NCI-H345 (cell line): ENCODE measurements at places on chromosomes 3 and 15.

DNA sequence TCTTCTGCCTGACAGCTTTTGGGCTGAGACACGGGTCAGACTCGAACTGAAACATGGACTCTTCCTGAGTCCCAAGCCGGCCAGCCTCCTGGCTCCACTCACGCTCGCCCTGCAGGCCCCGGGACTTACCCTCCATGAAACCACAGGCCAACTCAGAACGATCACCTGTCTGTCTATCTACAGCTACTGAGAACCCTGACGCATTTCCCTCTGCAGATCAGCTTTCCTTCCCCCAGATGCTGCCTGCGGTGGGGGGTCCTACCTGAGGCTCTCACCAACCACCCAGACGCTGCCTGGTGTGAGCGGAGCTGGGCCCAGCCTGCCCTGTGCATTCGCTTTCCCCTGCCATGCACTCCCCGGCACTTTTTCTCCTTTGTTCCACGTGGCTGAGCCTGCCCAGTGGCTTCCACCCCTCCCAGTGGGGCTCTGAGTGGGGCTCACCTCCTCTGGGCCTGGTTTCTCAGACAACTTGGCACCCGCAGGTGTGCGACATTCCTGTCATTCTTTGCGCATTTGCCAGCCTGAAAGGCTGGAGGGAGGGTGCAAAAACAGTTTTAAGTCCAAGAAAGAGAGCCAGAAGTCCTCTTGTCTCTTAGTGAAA lies 60.2 kb downstream of the PLXNA1 start:
- no peak for DNase-seq

- no peak for DNase-seq
These were observed 82.8 kb downstream of the MAGI1 start for GRCh38 chr3:65955792-65956477.

- no peak for DNase-seq
These were observed 364.0 kb upstream of the RBMS3 start for GRCh38 chr3:28916713-28917499.

- DNase-seq: no peak
These were observed 92.9 kb upstream of the GK5 start for GRCh38 chr3:142318331-142318730.

DNA sequence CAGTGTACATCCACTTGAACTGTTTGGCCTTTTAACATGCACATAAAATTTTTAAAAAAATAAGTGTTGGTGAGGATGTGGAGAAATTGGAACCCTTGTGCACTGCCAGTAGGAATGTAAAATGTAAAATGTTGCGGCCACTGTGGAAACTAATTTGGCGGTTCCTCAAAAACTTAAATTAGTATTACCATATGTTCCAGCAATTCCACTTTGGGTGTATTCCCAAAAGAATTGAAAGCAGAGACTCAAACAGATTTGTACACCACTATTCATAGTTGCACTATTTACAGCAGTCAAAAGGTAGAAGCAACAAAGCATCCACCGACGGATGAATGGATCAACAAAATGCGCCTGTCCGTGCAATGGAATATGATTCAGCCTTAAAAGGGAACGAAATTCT lies 55.2 kb upstream of the SEC61A1 start:
- DNase-seq: no peak

DNA sequence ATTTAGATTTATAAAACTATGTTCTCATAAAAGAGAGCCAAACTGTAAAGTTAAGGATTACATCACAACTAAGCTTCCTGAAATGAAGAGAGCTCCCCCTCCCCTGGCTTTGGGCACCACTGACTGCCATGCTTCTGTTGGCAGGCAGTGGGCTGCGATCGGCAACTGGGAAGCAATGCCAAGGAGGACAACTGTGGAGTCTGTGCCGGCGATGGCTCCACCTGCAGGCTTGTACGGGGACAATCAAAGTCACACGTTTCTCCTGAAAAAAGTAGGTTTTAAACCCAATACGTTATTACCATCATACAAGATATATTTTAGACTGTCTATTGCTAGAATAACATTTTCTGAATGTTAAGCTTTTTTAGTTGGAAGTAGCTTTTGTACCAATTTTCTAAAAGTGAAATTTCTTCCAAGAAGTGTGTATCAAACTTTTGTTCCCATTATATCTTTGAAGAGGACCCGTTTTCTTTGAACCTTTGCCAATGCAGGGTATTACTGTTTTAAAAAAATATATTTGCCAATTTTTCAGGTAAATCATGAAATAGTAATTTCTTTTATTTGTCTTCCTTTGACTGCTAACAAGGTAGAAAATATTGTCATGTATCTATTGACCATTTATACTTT lies 184.1 kb downstream of the ADAMTSL3 start:
- DNase-seq: no peak

- DNase-seq: no peak
These were observed 70.7 kb upstream of the THBS1 start for GRCh38 chr15:39510001-39510701.

DNA sequence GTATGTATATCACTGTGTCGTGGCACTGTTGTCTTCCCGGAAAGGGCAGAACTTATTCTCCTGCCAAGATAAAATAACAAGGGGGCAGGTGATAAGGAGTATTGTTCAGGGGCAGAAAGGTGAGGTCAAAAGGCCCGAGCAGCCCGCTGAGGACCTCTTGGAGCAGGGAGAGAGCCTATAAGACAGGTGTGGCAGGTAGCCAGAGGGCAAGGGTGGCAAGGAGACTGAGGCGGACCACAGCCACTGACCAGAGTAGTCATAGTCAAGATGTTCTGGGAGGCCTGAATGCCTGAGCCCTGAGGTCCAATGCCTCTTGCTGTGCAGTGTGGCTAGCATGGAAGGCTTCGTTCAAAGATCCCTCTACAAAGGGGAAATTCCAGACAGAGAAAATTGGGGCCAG lies 172.3 kb upstream of the CHRNA7 start:
- DNase-seq: no peak

DNA sequence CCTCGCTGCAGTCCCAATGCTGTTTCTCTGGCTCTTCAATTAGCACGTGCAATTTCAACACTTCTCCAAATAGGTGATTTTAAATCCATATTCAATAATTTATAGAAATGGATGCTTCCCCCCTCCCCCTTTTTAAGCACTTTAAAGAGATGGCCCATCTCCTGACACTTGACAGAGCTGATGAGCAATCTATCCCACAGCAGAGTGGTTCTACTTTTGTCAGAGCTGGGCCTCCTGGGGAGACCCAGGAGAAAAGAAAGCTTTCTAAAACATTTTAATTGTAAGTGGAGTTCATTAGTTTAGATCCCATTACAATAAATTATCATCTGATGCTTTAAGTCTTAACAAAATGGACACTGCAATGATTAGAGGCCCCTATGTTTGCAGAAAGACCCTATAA lies 127.7 kb downstream of the SHQ1 start:
- DNase-seq: no peak

- no peak for DNase-seq
These were observed 1037.3 kb downstream of the SI start for GRCh38 chr3:164040991-164041390.

DNA sequence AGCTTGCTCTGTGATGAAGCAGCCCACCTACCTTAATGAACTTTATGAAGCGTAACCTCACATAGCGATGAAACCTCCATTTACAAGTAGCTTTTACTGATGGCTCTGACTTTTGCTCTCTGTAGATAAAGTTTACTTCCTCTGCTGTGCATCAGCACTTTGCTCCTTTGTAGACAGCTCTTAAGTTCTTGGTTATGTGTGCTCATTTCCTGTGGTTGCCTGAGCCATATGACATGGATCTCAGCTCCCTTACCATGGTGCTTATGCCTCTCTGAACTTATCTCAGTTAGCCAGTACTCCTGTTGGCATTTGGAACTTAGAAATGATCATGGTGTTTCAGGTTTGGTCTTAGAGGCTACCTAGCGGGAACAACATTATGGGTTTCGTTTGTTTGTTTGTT lies 7.8 kb downstream of the MFSD1 start:
- DNase-seq: no peak

DNA sequence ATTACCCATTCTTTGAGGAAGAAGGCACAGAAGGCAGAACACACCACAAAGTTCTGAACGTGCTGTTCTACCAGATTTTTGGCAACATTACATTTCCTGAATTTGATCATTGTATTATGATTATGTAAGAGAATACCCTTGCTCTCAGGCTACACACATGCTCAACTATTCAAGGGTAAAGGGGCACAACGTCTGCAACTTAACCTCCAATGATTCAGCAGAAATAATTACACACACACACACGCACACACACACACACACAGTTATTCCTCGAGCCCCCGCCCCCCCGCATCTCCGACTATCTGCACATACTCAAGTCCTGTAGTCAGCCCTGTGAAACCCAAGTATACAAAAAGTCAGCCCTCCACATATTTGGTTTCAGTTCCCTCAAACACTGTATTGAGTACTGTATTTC lies 26.8 kb downstream of the RPN1 start:
- no peak for DNase-seq

DNA sequence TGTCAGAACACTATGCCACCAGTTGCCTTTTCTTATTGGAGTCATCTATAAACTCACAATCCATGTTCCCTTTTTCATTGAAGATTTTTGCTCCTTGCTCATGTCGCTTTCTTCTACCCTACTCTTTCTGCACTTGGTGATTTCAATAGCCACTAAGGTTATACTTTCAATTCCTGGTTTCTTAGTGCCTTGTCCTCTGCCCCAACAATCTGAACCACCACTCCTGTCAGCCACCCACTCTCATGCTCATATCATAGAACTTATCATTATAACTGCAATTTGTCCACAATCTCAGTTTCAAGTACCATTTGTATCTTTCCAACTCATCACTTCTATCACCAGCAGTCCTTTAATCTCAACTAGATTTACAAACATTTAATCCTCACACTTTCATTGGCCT lies 10.0 kb upstream of the GRAMD1C start:
- DNase-seq: no peak

GRCh38 chr15:90529371-90530249 lies at the start of gene CRTC3:
Gene CRTC3, plus strand, starts transcription at chr15:90529923. Its CDS starts 149 bp downstream, at chr15:90530072.
- peak; percentile 33 for DNase-seq

- DNase-seq: no peak
These were observed 79.8 kb downstream of the SHQ1 start for GRCh38 chr3:72768481-72768880.

- DNase-seq: no peak
These were observed 190.3 kb upstream of the KCNMB2 start for GRCh38 chr3:178345944-178346343.

GRCh38 chr3:48502121-48502520 lies 1.9 kb downstream of the SHISA5 start:
- DNase-seq: no peak

- DNase-seq: no peak
These were observed 327.3 kb upstream of the TLE3 start for GRCh38 chr15:70424937-70425411.

DNA sequence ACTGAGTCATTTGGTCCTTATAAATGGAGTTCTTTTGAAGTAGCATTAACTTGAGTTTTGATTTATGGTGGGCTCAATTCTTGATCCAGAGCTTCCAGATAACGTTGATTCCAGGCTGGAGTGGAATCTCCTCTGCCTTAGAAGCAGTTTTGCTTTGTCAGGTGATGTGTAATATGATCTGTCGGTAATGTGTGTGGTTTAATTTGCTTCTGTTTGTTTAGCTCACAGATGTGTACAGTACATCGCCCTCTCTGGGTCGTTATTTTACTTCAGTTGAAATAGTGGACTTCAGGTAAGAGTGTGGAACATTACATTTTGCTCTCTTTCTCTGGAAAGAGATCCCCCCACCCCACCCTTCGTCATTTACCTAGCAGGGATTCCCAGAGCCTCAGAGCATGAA lies 23.1 kb downstream of the C3orf52 start:
- peak; percentile 51 for DNase-seq

DNA sequence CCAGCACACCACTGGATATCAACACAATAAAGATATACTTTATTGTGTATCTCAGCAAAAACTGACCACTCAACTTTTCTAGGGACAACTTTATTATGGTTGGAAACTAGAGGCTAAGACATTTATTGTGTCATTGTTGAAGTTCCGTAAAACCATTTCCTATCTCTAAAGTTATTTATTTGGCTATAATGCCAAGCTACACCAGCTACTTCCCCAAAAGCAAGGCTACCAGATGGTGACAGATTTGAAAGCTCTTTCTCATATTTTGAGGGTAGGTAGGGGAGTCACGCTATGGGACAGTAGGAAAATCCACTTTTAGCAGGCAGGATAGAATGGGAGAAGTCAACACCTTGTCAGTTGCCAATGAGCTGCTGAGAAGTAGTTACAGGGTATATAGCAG lies 834.6 kb upstream of the CFAP20DC start:
- DNase-seq: no peak

- no peak for DNase-seq
These were observed 64.3 kb upstream of the LRRC3B start for GRCh38 chr3:26558257-26558656.

DNA sequence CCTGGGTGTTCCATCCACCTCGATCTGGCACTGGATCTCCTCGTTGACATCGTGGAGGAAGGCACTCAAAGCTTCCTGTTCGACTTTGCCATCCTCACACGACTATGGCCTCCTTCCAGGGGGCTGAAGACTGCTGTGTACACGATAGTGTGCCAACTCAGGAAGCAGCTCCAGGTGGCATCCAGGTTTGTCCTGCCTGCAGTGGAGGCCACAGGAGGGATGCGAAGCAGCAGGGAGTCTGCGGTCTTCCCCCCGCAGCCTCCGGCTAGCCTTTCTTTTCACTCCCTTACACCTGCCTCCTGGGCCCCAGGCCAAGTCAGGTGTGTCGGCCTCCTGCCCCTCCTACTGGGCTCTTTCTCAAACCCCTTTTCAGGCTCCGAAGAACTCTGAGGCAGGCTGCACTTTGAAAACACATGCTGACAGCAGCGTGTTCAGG lies 32.2 kb downstream of the SYNM start:
- peak; percentile 92 for DNase-seq

- no peak for DNase-seq
These were observed 1025.4 kb downstream of the FHIT start for GRCh38 chr3:60225848-60226247.

DNA sequence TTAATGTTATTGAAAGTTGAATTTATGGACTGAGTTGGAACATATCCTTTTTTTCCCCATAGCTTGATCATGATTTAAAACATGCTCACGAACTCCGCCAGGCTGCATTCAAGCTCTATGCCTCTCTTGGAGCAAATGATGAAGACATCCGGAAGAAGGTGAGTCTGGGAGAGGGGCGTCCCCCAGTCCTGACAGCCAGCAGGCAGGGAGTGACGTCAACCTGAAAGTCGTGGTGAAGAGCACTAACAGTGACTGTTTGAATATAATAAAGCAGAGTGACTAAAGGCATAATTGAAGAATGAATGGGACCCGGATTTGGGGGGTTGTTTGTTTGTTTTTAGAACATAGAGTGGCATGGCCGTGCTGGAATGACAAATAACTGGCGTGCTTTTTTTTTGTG lies 57.9 kb downstream of the ARMC8 start:
- no peak for DNase-seq

GRCh38 chr3:172530566-172530965 lies 7.3 kb upstream of the TNFSF10 start:
- no peak for DNase-seq

DNA sequence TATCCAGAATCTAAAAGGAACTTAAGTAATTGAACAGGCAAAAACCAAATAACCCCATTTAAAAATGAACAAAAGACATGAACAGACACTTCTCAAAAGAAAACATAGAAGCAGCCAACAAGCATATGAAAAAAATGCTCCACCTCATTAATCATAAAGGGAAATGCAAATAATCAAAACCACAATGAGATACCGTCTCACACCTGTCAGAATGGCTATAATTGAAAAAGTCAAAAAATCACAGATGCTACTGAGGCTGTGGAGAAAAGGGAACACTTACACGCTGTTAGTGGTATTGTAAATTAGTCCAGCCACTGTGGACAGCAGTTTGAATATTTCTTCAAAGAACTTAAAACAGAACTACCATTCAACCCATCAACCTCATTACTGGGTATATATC lies 220.7 kb downstream of the MEX3B start:
- DNase-seq: no peak

- peak; percentile 33 for DNase-seq
These were observed 109.6 kb upstream of the FXR1 start for GRCh38 chr3:180802837-180803236.
